ENCODE measurements at places on chromosomes 16 and 17. TPM values are rescaled to one million over a fixed set of nuclear protein-coding genes. Genes with fewer than 3 reads are reported as not detected.

ARL17B gene
- 6.6 TPM for total RNA-seq

IRX3 gene
- total RNA-seq: 38.9 TPM

ZC3H18 gene
- total RNA-seq: 21.9 TPM

NUDT16L1 gene
- total RNA-seq: 24.2 TPM

OR2C1 gene
- total RNA-seq: not detected

ABI3 gene
- 2.7 TPM for total RNA-seq

KREMEN2 gene
- 1.3 TPM for total RNA-seq

SPNS2 gene
- total RNA-seq: 33.9 TPM

CD79B gene
- total RNA-seq: 1.9 TPM

TCAP gene
- 0.40 TPM for total RNA-seq

All from esophagus mucosa (tissue), 1 donor.